GM12865 (cell line): ENCODE measurements at places on chromosomes 7 and 10.

DNA sequence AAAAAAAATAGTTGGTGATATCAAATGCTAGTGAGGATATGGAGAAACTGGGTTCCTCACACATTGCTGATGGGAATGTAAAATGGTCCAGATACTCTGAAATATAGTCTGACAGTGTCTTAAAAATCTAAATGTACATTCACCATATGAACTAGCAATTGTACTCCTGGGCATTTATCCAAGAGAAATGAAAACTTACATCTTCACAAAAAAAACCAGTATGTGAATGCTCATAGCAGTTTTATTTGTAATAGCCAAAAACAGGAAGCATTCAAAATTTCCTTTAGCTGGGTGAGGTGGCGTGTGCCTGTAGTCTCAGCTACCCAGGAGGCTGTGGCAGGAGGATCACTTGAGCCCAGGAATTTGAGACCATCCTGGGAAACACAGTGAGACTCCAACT, 2.1 kb upstream of the SSC4D start:
- DNase-seq, result no peak

GRCh38 chr7:121274467-121274866, 54.3 kb upstream of the WNT16 start:
- DNase-seq, result no peak

DNA sequence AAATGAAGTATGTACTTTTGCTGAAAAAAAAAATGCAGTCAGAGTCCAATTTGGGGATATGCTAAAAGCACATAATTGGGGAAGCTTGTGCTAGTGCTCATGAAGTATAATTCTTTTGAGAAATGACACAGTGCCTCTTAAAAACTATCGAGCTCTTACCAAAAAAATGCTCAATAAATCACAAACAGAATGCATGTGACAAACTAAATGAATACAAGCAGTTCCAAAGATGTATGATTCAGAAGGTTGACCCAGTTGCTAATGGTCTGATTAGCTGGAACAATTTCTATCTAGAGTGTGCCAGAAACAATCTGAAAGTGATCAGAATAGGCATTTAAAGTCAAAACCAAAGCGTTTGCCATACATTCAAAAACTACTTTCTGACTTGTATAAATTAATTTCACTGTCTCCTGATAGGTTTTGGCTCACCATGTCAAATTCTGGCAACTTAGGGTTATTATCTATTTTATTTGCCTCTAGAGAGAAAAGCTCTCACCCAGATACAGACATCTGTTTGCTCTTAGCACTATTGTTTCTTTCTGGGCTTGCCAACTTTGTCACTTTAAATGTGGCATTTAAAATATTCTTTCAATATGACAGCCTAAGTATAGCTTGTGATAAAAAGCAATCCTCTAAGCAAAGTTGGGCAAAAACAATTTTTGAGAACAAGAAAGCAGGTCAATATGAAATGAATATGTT, 114.7 kb upstream of the AHR start:
- no peak for DNase-seq

DNA sequence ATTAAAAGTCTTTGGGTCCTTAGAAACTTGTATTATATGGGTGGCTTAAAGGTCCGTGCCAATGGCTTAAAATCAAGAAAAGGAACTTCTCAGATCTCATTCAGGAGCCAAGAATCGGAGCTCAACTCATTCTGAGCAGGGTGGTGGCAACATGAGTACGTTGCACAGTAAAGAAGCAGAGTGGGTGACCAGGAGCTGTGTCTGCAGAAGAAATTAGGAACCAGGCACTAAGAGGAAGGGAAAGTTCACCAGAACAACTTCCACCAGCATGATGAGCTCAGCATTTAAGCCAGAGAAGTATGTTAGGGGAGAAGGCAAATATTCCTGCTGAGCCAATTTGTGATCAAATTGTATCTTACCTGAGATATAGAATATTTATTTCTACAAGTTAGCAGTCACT, 236.0 kb upstream of the NRP1 start:
- DNase-seq, result no peak

DNA sequence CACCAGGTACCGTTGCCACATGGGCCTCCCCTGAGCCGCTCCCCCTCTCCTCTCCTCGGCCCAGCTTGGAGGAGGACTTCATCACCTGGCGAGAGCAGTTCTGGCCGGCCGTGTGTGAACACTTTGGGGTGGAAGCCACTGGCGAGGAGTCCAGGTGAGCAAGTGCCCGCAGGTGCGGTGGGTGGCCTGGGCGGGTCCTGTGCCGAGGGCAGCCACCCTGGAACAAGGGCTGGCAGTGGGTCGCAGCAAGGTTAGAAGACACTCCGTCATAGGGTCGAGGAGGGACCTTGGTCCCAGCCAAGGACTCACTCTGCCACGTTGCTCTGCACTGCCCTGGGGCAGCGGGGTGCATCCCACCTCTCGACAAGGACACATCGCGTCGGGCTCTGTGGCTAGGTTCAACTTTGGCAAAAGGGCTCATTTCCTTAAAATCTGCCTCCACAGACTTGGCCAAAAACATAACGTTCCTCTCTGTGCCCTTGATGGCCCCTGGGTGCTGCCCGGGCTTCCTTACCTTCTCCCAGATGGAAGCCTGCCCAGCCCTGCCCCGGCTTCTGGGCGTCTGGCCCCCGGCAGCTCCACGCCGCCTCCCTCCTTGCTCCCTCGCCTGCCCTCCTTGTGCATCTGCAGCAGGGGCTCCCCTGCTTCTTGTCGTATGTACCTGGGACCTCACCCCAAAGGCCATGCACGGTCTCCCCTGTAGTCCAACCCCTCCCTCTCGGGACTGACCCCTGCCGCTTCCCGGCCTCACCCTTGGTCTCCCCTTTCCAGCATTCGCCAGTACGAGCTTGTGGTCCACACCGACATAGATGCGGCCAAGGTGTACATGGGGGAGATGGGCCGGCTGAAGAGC, 12.7 kb downstream of the TMEM120A start:
- no peak for DNase-seq

DNA sequence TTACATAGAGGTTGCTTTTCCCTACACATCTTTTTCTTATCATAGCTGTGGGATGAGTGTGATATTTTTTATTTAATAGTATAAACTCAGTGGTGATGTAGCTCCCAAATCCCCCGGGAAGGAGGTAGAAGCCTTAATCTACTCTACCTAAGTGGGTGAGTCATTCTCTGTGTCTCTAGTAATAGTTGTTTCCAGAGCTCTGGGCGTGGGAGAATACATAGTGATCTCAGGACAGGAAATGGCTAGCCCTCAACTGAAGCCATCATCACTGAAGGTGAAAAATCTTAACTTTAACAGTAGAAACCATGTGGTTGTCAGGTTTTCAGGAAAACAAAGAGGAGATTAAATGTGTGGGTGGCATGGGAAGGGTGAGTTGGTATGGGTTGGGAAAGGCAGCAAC, 278.4 kb downstream of the ANKRD30A start:
- no peak for DNase-seq

- no peak for DNase-seq
Observed at GRCh38 chr7:90988516-90988915, 275.7 kb upstream of the FZD1 start.

GRCh38 chr10:1491901-1492300, 245.4 kb downstream of the ADARB2 start:
- no peak for DNase-seq

- DNase-seq, result no peak
Observed at GRCh38 chr7:106101726-106102125, 10.4 kb downstream of the SYPL1 start.

GRCh38 chr7:90686146-90686545, 90.0 kb downstream of the CDK14 start:
- no peak for DNase-seq

DNA sequence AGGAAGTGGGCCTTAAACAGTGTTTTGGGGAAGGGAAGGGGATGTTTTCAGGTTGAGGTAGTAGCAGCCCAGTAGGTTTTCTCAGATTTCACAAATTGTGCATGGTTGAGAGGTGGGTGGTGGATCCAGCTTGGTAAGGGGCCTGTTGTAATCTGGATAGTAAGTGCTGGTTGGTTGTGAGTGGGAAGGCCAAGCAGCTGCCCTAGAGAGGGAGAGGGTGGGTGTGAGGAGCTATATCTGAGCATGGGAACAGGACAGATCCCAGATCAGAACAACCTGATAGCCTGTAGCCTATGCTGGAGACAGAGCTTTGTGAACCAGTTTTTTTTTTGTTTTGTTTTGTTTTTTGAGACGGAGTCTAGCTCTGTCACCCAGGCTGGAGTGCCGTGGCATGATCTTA, 53.9 kb upstream of the ZMIZ2 start:
- DNase-seq, result no peak

- no peak for DNase-seq
Observed at GRCh38 chr10:118621304-118621942, 26.0 kb upstream of the PRLHR start.

DNA sequence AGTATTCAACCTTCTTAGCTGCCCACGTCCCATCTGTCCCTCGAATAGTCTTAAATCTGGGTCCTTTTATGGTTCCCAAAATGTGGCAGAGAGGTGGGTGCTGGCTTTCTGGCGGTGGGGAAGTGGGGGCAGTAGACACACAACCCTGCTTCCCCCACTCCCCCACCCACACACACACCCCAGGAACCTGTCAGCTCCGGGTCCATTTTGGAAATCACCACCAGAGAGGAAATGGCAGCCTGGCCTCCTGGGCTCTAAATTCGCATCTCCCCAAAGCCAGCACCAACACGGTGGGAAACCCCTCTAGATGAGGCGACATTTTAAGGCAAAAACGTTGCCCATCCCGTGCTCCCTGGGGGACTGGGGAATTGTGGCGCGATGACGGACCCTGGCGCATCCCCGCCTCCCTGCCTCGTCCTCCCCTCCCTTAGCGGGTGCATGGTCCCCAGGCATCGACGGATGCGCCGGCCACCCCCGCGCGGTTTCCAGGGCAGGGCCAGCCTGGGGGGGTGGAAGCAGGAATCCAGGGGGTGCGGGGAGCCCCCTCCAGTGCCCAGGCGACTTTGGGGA, 702 bp downstream of the TMEM130 start:
- no peak for DNase-seq
